ENCODE measurements at places on chromosomes 6 and 20.

DNA sequence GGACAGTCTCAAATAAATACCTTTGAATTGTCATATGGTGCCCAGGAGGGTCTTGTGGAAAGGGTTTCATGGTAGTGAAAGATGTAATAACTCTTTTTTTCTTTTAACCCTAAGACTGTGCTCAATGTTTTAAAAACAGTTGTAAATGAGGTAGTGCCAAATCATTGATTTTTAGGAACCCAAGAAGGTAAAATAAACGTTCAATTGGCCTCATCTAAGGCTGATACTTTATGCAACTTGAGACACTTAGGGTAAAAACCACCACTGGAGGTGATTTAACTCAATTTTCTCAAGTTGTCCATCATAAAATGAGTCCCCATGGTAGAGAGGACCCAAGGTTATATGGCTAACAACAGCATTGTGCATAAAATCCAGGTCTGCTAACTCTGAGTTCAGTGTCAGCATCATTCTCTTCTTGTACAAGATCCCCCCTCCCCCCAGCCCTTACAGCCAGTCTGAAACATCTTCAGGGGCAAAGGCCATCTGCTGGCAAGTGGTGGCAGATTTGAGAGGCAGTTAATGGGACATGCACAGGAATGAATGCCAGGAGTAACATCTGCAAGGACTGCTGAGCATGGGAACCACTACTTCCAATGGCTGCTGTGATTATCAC lies 244.4 kb downstream of the GMPR start:
- peak; percentile 53 for DNase-seq

- DNase-seq, result no peak
These were observed 52.3 kb upstream of the UFL1 start for GRCh38 chr6:96469312-96469711.

GRCh38 chr6:37279366-37280134 lies 21.6 kb upstream of the TMEM217 start:
- no peak for DNase-seq

- peak; percentile 7 for DNase-seq
These were observed at the start of gene PROCR for GRCh38 chr20:35171753-35172433. PROCR (plus strand) TSS chr20:35172072; CDS start chr20:35172155, 83 bp downstream.

DNA sequence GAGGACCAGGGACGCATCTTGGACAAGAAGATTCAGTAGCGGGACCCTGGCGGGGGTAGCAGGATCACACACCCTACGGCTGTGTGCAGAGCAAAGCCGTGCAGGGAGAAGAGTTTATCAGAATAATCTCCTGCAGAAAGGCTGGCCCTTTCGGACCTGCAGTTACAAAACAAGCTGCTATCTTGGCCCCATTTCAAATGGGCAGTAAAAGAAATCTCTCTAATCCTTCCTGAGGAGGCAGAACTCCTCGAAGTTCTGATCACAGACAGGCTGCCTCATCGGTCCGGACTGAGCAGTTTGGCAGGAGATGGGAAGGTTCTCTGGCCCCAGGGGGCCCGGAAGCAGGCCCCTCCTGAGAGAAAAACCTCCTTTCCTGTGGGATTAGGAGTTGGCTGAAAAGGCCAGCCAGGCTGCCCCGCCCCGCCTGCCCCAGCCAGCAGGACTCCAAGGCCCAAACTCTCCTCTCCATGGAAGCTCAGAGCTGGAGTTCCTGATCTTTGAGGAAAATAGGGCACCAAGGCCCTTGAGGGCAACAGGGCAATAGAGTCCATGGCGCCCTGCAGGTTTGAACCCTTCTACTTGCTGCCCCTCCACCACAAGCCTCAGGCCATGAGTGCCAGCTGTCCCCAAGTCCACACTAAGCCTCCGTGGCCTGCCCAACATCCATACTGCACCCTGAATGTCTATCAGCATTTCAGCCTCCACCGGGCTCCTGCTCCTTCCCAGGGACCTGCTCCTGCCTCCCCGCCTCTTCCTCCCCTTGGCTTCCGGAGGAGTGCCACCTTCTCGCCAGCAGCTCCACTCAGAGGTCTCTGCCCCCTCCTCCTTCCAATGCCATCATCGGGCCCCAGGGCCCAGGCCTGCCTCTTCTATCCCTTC lies 141.3 kb downstream of the PREX1 start:
- DNase-seq, result no peak

- no peak for DNase-seq
These were observed 4.4 kb downstream of the NCOA5 start for GRCh38 chr20:46085179-46085851.

DNA sequence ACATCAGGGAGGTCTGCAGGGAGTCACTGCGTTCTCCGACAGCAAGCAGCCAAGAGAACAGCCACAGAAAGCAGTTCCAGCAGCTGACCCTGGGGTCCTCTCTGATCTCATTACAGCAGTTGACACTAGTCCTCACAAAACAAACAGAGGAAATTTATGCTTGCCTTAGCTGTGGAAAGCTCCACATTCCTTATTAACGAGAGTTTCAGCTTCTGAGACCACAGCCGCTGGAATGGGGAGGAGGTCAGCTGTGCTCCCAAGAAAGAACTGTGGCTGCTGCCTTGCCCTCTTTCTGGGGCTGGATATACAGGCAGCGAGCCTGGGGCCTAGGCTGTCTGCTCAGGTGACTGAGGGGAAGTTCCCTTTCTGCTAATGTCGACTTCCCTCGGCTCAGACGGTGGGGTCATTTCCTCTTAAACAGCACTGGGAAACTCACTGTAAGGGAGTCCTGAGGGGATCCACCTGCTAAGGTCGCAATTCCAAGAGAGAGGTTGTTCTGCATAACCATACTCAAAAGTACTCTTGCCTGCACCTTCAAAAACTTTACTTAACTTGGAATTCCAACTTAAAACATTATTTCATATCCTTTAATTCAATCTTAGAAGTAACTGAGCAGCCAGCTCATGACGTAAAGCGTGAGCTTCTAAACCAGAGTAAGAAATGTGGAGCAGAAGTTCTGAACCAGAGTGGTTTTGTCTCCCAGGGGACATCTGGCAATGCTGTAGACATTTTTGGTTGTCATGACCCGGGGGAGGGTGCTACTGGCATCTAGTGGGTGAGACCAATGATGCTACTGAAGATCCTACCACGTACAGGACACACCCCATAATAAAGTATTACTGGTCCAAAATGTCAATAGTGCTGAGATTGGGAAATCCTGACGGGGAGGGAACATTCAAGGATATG lies 80.3 kb downstream of the BACH2 start:
- peak; percentile 37 for DNase-seq

GRCh38 chr20:23289724-23290395 lies 60.7 kb upstream of the NXT1 start:
- DNase-seq, result no peak

DNA sequence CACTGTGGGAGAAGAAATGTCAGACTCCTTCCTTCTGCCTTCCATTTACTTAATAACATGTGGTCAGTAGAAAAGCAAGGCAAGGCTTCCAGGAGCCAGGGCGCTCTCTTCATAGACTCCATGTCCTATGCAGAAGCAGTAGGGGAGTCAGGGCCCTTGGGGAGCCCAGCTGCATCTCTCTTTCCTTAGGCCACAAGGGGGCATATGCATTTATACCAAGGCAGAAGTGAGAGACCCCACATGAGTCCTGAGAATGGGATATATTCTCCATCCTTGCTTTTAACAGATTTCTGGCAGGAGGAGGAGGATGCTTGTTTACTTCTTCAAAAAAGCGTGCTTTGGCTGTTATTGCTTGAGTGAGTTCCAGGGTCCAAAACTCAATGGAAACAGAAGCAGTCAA lies 198.5 kb downstream of the HIVEP2 start:
- DNase-seq, result peak; percentile 17

- DNase-seq, result no peak
These were observed 318.9 kb downstream of the CLIC5 start for GRCh38 chr6:45696738-45697137.

- DNase-seq, result no peak
These were observed 73.3 kb upstream of the E2F3 start for GRCh38 chr6:20328266-20328923.

DNA sequence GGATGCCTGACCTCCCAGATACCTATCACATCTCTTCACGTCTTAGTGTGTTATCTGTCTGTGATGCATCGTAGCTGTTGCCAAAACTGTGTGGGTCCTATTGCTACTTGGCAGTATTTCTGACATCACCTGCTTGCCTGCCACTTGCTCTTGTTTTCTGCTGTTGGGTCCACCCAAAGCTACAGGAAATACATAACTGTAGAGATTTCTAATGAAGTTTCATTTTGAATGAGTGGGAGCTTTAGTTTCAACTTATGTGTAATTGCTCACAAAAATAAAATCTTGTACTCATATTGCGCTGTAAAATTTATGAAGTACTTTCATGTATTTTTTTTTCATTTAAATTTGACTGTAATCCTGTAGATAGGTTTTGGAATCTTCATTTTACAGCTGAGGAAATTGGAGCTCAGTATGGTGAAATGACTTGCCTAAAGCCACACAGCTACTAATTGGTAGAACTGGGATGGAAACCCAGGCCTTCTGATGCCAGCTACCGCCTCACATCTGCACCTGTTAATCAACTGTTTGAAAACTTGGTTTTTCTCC lies 113.6 kb upstream of the MAN1A1 start:
- DNase-seq, result peak; percentile 88

- DNase-seq, result no peak
These were observed 68.9 kb upstream of the KCNQ5 start for GRCh38 chr6:72552938-72553337.

GRCh38 chr20:25320035-25320800 lies 70.4 kb downstream of the ABHD12 start:
- DNase-seq, result no peak

- no peak for DNase-seq
These were observed 55.9 kb downstream of the COL11A2 start for GRCh38 chr6:33136310-33136900.

GRCh38 chr6:48032151-48032550 lies 78.8 kb downstream of the PTCHD4 start:
- DNase-seq, result no peak

DNA sequence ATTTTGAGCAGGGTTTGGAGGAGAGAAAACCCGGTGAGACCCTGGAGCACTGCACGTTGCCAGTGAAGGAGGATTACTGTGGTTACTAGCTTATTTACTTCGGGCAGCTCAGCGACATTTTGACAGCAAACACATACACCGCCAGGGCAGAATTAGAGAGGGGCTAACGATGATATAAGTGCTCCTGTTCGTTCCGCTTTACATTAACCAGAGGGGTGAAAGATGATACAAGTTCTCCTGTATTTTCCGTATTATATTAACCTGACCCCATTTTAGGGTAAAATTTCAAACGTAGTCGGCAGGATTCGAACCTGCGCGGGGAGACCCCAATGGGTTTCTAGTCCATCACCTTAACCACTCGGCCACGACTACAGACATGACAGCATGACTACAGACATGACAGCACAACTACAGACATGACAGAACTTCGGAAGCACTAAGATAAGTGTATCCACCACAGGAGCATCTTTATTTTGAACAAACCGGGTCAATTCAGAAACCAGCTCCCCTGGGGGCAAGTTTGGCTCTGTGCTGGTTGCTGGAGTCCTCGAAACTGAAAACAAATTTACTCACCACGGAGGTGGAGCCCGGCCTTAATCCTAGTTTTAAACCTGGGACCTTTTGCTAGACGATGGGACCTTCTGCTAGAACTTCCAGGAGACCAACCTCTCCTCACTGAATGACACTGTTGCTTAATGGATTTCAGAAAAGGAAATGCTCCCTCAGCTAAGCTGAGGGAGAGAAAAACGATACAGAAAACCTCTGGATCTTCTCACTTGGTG lies 80.4 kb upstream of the ZNF184 start:
- DNase-seq, result peak; percentile 91

DNA sequence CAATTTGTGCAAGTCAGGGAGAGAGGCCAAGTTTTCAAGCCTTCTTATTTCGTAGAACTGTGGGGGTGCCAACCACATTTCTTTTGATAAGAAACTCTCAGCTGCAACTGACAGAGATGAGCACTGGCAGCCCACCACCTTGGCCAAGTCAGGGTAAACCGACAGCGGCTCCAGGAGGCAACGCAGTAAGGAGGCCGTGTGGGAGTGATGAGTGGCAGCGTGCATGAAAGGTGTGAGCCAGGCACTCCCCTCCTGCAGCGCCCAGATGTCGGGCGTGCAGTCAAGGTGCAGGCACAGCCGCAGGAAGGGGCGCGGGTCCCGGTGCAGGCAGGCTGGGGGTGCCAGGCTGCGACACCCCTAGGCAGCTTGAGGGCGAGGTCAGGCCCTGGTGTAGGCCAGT lies 49.2 kb upstream of the HDAC2 start:
- DNase-seq, result no peak

- no peak for DNase-seq
These were observed 37.7 kb downstream of the TMEM181 start for GRCh38 chr6:158597565-158597964.

GRCh38 chr6:148851683-148852556 lies 105.1 kb downstream of the UST start:
- no peak for DNase-seq

DNA sequence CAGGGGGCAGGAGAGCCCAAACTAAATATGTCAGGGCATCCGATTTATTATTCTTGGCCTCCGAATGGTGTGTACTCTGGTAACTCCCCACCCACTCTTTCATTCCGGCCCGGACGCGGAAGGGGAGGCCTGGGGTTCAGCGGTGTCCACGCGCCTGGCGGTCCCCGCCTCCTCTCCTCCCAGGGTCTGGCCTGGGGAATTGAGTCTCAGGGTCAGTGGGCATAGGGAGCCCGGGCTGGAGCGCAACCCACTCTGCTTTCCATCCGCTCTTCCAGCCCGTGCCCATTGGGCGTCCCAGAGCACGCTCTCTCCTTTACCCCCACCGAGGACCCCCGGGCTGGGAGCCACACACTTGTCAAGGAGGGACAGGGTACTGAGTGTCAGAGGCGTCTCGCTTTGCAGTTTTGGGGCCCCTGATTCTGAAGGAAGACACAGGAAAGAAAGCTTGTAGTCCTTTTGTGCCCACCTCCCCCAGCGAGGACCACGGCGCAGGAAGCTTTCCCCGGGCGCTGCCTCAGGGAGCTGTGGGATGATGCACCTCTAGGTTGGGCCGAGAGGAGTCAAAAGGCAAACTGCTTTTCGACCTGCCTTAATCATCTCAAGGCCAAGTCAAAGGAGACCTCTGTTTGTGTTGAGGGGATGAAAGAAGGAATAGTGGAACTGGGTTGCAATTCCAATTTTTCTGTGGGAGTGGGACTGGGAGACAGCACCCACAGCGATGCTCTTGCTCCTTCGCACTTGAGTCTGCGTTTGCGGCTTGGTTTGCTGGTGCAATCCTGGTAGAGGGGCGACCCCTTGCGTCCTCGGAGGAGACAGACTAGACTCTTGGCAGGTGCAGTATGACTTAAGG lies 2.5 kb downstream of the RSPO3 start:
- DNase-seq, result peak; percentile 82

GRCh38 chr20:37670351-37670791 lies 23.5 kb upstream of the CTNNBL1 start:
- no peak for DNase-seq

DNA sequence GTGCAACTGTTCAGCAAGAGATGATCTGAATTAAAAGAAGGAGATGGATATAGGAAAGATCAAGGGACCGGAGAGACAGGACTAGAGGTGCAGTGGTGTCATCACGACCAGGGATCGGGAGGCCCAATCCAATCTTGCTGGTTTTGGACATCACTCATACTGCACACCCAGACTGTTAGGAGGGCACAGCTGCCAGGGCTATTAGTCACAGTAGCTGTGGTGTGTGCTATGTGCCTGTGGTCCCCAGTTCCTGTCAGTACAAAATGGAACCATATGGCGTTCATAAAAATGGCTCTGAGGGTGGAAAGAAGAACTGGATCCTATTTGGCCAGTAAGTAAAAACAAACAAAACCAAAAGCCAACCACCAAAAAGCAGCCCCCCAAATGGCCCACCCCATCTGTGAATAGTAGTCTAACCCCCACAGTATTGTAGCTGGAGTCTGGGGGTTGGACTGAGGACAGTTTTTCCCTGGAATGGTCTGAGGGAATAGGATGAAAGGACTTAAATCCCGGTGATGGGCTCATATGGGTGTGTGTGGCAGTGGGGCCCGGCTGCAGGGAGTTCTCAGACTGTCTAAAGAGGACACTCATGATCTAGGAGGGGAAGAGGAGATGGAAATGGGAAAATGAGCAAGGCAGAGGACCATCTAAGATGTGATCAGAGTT lies 9.3 kb upstream of the NNAT start:
- DNase-seq, result no peak
